GF-D8 (cell line): ENCODE measurements at places on chromosomes 13 and 19.

DNA sequence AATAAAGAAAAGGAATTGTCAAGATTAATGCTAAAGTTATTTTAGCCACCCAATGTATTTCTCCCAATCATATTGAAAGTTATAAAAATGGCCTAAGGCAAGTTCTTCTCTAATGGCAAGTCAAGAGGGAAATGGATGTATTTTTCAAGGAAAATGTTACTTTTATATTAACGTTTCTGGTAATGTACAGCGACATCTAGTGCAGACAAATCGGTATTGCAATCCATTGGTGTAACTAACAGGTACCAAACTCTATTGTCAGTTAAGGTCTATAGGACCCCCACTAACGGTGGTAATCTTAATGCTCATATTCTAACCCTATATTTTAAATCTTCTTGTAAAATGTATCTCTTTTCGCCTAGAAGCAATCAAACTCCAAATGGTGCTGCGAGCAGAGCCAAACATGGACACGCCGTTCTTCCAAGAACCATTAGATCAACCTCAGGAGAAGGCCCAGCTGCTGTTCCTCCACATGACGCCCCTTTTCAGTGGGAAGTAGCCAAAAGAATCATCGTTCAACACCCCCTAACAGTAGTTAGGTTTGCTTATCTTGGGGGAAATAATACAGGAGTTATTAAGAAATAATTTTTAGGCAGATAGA, 98.5 kb upstream of the PABPC3 start:
- no peak for DNase-seq

DNA sequence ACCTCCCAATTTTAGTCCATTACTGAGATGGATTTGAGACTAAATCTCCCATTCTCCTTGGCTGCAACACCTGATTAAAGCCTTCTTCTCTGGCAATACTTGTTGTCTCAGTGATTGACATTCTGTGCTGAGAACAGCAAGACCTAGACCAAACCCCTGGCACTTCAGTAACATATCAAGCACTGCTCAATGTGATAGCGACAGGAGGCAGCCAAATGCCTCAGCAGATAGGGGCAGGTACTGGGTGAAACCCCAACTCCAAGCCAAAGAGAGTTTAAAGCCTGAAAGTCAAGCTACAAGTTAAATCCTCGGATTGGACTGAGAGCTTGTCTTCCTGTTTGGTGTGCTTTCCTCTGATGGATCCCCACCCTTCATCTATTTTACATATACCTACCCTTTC, 52.7 kb downstream of the STARD13 start:
- no peak for DNase-seq

GRCh38 chr13:107076801-107077200, 508.9 kb upstream of the ARGLU1 start:
- DNase-seq = no peak

- DNase-seq = no peak
These were observed 518.6 kb downstream of the SLITRK5 start for GRCh38 chr13:88189728-88190127.

DNA sequence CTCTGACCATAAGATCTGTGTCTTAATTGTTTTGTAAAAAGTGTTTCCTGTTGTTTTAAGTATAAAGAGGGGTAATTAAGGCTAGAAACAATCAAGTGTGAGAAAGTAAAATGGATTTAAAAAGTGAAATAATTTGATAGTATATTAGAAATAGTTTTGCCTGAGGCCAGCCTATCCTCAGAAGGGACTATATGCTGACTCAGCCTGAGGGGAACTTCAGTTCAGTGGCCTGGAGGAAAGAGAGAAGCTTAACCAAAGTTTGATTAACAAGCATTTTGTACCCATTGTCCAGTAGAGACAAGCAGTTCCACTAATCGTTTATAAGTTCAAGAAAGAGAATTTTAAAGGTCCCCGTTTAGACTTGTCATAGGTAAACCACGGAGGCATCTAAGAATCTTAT, 1793.2 kb upstream of the PRR20A start:
- no peak for DNase-seq

- no peak for DNase-seq
These were observed 1.1 kb downstream of the GALP start for GRCh38 chr19:56176881-56177280.

- no peak for DNase-seq
These were observed 276.0 kb downstream of the SLC7A1 start for GRCh38 chr13:29319451-29319850.

GRCh38 chr19:58387338-58388174, 487 bp downstream of the RPS5 start:
- DNase-seq = no peak

DNA sequence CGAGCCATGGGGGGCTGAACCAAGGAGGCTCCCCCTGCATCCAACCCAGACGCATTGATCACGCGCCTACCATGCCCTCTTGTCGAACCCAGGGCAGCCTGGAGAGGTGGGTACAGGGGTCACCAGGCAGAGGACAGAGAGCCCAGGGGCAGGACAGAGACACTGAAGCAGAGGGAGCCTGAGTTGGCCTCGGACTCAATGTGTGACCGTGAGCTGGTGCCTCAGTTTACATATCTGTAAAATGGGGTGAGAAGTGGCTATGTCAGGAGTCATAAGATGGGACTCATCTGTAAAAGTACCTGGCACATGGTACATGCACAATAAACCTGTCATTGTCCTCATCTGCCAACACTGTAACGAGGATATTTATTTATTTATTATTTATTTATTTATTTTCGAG, 24.1 kb upstream of the NFIC start:
- DNase-seq = no peak

DNA sequence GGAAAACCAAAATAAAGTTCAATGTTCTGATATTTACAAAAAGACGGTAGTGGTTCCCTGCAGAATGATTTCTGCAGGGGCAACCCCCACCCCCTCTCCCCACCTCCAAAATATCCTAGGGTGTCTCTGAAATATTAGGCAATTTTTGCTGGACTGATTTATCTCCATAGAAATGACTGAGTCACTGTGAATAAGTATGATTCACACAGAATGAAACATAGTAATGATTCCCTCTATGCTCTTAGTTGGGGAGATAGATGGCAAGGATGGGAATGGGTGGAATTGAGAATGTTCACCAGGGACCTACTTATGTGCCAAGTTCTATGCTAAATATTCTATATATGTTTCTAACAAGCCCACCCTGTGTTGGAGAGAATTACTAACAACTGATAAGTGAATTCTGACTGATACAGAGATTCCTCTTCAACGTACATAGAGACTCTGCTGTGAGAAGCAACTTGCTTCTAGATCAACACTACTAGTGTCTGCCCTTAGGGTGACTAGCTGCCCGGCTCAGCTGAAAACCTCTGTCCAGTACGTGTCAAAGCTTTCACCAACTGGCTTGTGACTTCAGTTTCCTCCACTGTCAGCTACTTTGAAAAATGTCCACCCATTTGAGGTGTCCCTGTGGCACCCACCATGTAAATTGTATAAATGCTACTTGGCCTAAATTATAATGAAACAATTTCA, 38.4 kb upstream of the RAP2A start:
- DNase-seq = no peak

DNA sequence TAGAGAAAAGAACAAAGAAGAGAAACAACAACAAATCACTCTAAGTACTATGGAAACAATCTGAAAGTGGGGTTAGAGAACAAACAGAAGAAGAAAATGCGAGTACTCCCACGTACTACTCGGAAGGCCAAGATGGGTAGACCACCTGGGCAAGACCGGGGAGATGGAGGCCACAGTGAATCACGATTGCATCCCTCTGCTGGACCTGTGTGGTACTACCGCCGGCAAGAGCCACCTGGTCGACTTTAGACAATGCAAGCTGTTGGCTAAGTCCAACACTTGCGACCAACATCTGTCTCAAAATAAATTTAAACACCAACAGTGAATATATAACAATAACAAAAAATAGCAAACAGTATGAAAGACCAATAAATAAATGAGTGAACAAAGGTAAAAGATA, 45.5 kb upstream of the ZNF91 start:
- no peak for DNase-seq

GRCh38 chr19:816500-816857, 5.3 kb downstream of the PLPPR3 start:
- no peak for DNase-seq

GRCh38 chr13:50599927-50600326, 243.6 kb downstream of the DLEU7 start:
- no peak for DNase-seq

GRCh38 chr19:45218426-45218825, 26.8 kb downstream of the EXOC3L2 start:
- DNase-seq = no peak

DNA sequence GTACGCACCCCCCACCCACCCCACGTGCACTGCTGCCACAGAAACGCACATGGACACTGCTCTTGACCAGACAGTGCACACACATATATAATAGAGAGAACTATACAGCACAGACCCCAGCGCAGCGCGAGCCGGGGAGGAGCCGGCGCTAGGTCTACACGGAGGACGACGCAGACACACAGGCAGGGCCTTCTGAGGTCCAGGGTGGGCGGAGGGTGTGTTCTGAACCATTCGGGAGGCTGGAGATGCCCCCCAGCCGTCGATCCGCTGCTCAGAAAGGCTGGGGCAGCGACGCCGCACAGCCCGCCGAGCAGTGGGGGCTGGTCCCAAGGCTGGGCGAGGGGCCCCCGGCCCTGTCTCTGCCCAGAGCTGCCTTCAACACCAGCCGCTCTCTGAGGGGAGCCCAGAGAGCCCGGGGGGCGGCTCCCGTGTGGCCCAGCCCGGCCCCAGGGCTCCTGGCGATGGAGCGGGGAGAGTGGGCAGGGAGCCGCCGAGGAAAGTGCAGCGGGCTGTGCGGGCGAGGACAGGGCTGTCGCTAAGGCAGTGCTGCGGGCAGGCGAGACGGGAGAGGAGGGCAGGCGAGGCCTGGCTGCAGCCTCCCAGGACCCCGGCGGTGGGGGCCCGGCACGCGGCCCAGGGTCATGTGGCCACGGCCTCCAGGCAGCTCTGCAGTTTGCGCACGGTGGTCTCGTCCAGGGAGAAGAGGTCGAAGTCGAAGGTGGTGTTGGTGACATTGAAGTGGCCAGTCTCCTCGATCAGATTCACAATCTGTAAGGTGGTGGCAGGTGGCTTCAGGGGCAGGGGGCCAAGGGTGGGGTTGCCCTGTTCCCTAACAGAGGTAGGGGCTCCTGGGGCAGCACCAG, 67.1 kb downstream of the MLLT1 start:
- DNase-seq = no peak

- DNase-seq = no peak
These were observed 766 bp downstream of the CEBPG start for GRCh38 chr19:33374236-33374714.

- DNase-seq = no peak
These were observed 32.7 kb downstream of the MBNL2 start for GRCh38 chr13:97254816-97255215.

GRCh38 chr19:30071871-30072270, 129.8 kb downstream of the URI1 start:
- no peak for DNase-seq

DNA sequence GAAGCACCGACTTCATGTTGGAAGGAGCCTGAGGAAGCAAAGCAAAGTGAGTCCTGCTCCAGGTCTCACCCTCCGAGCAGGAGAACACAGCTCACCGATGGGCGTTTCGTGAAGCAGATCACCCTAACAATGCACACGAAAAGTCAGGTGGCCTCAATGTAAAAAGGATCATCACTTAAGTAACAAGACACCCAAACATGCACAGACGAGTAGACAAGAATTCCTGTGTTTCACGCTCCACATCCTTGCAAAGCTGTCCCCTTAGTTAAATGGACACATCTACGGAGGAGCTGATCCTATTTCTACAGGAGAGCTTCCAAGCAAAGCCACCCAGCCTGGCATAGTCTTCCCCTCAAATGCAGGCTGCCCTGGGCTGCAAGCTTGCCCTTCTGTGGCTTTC, 66.2 kb downstream of the SLC15A1 start:
- DNase-seq = no peak

DNA sequence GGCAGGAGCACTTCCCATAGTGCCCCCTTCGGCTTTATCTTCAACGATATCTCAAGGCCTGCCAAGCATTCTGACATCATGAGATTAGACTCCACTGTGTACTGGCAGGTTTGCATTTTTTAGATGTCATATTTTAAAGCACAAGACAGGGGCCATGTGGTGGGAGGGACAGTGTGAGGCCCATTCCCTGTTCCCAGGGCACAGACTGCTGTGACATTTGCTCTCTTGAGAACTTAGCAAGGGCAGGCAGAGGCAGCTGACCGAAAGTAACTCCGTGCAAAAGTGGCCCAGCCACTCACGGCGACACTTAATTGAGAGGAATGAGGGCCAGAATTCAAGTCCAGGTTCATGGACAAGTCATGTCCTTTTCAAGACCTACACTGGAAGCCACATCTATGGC, 201.8 kb downstream of the COL4A1 start:
- no peak for DNase-seq

DNA sequence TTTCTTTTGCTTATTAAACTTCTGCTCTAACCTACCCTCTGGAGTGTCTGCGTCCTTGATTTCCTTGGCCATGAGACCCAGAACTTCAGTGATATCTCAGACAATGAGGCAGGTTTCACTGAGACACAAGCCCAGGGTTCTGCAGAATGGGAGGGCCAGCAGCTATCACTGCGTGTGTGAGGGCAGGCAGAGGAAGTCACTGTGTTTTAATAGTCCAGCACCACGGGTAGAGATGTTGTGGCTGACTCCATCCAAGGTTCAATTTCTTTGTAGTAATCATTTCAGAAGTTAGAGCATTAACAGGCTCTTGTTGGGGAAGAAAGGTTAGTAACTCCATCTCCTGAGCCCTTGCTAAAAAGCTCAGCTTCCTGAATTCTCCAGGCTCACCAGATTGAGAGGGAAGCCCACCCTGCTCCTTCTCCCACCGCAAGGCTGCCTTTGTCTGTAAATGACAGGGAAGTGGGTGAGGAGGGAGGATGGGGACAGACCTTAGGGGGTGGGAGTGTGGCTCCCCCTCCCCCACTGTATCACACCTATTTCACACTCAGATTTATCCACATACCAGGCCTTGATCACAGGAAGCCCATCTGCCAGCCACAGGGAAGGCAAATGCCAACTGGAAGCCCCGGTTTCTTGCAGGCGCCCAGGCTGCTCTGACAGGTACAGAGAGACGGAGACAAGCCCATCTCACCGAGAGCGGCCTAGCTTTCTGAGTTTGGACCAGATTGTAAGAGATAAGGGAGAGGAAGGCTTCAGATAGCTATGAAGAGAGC, 2.1 kb downstream of the C19orf12 start:
- DNase-seq = no peak
